ENCODE measurements at places on chromosomes 16 and 17.
A peak's percentile ranks its signal among the peaks of the same experiment; 100 is the strongest.

DNA sequence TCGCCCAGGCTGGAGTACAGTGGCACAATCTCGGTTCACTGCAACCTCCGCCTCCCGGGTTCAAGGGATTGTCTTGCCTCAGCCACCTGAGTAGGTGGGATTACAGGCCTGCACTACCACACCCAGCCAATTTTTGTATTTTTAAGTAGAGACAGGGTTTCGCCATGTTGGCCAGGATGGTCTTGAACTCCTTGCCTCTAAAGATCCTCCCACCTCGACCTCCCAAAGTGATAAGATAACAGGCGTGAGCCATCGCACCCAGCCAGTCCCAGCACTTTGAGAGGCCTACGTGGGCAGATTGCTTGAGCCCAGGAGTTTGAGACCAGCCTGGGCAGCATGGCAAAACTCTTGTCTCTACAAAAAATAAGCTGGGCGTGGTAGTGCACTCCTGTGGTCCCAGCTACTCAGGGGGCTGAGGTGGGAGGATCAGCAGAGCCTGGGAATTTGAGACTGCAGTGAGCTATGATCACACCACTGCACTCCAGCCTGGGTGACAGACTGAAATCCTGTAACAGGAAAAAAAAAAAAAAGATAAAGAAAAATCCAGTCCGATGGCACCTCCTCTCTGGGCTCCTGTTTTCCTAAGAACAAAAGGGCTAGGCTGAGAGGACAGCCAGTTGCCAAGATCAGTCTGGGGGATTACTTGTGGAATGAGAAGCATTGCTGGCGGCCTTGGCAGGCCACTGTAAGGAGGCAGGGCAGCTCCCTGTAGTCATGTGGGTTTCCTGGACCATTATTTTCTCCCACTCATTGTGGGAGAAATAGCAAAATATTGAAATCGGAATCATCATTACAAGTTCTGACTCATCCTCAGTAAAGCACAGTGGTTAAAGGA, 3.0 kb upstream of the PIPOX start:
- DNase-seq = no peak

GRCh38 chr16:55326261-55327092, 2.5 kb downstream of the IRX6 start:
- no peak for DNase-seq

DNA sequence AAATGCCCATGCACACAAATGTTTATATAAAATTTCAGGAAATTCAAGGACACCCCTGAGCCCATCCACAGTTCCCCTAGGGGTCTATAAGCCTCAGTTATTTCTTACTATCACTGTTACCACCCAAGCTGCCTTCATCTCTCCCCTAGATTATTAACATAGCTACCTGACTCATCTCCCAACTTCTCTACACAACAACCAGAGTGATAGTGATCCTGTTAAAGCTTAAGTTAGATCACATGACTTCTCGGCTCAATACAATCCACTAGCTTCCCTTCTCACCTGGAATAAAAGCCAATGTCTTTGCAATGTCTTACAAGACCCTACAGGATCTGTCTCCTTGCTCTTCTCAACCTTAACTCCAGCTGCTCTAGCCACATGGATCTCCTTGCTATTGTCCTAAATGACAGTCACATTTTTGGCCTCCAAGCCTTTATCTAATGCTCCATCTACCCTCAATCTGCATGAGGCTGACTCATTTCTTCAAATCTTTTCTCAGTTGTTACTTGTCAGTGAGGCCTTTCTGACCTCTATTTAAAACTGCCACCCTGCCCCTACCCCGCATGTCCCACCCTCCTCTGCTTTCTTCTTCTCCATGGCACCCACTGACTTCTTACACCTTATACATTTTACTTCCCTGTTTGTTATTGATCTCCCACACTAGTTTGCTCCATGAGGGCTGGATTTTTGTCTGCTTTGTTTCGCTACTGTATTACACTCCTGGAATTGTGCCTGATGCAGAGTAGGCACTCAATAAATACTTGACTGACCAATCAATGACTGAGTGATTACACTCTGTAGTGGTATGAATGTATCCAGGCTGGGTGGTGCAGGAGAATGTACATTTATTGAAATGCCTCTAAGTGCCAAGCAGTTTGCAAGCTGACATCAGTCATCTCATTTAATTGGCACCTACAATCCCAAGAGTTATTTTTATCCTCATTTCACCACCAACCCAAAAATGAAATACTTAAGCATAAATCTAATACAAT, 5.2 kb upstream of the LIG3 start:
- DNase-seq = no peak

- DNase-seq = no peak
These were observed 22.6 kb downstream of the C17orf67 start for GRCh38 chr17:56810891-56811775.

GRCh38 chr16:49588729-49589384, 215.3 kb downstream of the C16orf78 start:
- no peak for DNase-seq

DNA sequence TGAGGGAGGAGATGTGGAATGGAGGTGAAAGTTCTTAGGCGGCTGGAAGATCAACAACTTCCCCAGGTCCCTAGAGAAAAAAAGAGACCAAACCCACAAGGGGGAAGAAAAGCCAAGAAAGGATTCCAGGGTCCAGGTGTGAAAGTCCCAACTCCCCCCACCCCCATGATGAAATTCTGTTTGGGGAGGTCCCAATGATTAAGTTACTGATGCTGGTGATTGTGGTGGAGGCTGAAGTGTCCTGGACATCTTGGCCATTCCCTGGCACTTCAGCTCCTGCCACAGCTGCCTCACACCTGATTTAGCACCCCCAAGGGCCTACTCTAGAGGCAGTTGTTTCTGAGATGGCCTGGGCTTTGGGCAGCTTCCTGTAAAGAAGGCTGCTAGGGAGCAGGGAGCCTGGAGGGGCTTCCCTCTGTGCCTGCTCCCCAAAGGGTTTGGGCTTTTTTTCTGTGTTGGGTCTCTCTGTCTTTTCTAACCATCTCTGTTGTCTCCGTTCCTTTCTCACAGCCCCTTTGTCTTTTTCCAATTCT, 13.1 kb downstream of the HOXB4 start:
- DNase-seq = no peak

DNA sequence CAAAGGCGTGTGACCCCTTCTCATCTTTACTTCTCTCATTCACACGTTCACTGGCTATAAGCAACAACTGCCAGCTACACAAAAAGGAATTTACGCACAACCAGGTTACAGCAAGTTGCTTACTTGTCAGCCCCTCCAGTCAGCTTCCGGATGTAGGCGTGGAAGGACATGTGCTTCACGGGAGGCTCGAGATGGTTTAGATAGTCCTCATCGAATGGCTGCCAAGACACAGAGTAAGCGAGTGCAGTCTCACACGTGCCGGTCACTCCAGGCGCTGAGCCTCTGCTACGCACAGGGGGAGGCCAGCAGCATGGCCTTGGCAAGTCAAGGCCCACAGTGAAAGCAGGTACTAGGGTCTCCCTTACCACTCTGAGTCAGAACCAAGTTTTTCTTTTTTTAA, 28.3 kb downstream of the NPLOC4 start:
- DNase-seq = no peak

GRCh38 chr16:72811188-72811720, 236.7 kb downstream of the ZFHX3 start:
- DNase-seq = no peak

GRCh38 chr16:20175358-20175757, 101.7 kb upstream of the GPR139 start:
- DNase-seq = peak; percentile 49

DNA sequence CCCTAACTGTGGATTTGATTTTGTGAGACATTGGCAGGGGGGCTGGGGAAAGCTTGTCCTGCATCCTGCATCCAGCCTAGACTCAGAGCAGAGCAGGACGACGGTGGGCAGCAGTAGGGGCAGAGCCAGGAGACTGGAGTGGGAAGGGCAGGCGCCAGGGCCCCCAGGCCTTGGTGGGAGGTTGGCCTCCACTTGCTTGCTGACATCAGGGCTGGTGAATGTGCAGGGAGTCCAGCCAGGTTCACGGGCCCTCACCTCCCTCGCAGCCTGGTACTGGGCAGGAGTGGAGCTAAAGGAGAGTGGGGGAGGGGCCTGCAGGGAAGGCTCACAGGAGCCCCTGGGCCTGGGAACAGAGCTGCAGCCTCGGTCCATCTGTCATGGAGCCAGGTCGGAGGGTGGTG, 2.2 kb upstream of the SMTNL2 start:
- no peak for DNase-seq

- no peak for DNase-seq
These were observed 83.2 kb downstream of the CNTNAP4 start for GRCh38 chr16:76360404-76360803.

- DNase-seq = no peak
These were observed 8.0 kb upstream of the VAT1L start for GRCh38 chr16:77780378-77780837.

DNA sequence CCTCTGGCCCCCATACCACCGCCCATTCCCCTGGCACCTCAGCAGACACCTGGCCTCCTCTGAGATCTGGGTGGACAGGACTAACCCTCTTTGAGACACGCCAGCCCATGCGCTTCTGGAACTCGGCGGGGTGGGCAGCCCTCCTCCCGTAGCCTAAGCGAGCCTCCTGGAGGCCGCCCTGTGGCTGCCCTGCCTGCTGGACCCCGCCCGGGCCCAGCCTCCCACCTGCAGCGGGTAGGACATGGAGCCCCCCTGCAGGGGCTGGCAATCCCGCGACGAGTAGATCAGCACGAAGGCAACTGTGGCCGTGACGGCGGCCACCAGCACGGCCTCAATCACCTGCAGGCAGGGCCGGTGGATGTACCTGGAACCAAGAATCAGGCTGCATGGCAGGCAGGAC, 8.2 kb upstream of the CCDC154 start:
- DNase-seq = no peak

DNA sequence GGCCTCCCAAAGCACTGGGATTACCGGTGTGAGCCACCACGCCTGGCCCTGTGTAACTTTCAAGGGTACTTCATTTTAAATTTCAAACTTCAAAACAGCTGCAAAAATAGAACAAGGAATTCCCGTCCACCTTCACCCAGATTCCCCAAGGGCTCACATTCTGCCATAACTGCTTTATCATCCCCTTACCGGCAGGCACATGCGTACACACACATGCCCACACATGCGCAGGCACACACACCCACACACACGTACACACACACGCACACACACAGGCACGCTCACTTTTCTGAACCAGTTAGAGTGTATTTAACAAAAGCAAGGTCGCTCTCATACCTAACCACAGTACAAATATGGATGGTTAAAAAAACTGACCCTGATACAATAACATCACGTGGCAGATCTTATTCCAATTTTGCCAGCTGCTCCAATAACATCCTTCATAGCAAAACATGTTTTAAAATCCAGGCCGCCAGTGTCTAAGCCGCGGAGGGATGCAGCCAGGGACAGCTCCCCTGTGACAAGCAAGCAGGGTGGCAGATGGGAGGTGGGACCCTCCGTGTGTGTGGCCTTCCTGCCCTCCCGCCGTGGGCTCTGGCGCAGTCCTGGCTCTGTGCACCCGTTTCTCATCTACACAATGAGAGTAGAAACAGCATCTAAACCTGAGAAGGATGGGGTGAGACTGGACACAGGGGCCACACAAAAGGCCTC, 23.1 kb downstream of the PDIA2 start:
- no peak for DNase-seq

DNA sequence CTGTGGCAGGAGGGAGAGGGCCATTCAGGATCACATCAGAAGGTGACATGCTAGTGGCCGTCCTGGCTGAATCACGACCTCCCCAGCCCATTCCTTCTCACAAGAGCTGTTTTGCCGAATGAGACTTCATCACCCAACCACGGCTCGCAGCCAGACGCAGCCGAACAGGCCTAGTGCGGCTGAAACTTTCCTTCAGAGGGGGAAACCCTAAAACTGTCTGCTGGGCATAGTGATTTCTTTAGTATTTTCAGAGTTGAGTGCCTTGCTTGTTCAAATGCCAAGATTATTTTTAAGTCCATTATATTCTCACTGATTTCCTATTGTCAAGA, 343.7 kb downstream of the CPPED1 start:
- no peak for DNase-seq

- DNase-seq = no peak
These were observed 259.0 kb downstream of the HS3ST4 start for GRCh38 chr16:25950586-25951281.

DNA sequence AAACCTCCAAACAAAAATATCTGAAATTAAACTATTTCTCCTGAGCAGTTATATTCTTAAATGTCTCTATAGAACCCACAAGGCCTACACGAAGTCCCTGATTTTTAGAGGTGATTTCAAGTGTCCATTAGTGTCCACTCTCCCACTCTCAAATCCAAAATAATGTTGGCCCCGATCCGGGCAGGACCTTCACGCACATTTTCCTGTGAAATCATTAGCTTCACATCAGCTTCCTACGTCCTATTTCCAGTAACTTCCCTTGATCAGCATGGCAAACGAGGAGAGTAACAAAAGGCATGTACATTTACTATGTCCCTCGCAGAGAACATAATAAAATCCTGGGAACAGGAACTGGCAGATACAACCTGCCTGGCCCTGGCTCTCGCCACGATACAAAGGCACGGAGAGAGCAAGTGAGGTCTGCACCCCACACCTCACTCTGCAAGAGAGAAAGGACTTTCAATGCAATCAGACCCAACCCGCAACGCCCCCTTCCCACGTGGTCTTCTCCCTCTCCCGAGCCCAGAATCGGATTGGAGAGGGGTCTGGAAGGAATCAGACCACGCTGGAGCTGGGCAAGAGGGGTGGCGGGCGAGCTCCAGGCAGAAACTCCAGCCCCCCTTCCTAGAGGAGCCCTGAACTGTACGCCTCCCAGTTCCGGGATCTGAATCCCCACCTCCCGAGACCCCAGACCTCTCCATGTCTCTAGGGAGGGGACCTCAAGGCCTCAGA, 17.5 kb upstream of the C17orf78 start:
- peak; percentile 65 for DNase-seq

DNA sequence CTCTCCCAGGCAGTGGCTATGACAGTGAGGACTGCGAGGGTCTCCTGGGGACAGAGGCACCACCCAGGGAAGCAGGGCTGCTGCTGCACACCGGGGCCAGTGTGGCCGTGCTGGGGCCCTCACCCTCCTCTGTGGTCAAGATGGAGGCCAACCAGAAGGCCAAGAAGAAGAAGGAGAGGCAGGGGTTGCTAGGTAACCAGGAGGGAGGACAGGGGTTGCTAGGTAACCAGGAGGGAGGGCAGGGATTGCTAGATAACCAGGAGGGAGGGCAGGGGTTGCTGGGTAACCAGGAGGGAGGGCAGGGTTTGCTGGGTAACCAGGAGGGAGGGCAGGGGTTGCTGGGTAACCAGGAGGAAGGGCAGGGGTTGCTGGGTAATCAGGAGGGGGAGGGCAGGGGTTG, 55.2 kb downstream of the ACTG1 start:
- DNase-seq = no peak

- no peak for DNase-seq
These were observed 61.6 kb upstream of the CLEC3A start for GRCh38 chr16:77960766-77961165.

Data from spinal cord (tissue), 10 donors.